Activated naive CD4-positive, alpha-beta T cell treated with anti-CD3 and anti-CD28 coated beads for 36 hours (primary cell): ENCODE measurements at places on chromosomes 6 and 20. TPM values are rescaled to one million over a fixed set of nuclear protein-coding genes. Genes with fewer than 3 reads are reported as not detected.

DNA sequence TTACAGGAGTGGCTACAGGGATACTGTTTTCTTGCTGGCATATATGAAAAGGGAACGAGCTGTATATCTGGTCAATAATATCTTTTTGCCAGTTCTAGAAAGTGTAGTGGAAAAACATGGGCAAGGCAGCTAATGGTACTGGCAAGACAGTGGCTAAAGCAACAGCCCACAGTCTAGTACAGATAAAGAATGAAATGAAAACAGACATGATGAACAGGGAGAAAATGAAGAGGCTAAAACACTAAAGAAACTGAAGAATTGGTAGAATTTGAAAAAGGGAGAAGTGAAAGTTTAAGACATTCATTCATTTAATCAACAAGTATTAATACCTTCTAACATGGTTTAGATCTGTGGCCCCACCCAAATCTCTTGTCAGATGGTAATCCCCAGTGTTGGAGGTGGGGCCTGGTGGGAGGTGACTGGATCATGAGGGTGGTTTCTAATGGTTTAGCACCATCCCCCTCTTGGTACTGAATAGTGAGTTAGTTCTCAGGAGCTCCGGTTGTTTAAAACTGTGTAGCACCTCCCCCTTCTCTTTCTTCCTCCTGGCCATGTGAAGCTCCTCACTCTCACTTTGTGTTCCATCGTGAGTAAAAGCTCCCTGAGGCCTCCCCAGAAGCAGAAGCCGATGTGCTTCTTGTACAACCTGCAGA, 18.1 kb downstream of the FAM184A start:
- no peak for DNase-seq

COL19A1 gene
- 0.26 TPM for total RNA-seq

DNA sequence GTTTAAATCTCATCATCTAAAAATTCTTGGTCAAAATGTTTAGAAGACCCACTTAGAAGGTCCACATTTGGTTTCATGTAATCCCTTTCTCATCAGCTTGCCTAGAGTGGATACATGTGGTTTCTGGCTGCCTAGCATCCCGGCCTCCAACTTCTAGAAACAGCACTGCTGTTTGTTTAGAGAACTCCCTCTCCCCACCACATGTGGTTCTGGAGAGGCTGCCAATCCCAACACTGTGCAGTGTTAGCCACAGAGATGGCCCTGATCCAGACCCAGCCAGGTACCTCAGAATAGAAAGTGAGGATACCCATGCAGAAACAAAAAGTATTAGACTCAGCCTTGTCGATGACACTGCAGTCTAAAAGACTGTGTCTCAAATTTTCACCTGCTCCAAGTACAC, 241.8 kb downstream of the BCKDHB start:
- no peak for DNase-seq

DNA sequence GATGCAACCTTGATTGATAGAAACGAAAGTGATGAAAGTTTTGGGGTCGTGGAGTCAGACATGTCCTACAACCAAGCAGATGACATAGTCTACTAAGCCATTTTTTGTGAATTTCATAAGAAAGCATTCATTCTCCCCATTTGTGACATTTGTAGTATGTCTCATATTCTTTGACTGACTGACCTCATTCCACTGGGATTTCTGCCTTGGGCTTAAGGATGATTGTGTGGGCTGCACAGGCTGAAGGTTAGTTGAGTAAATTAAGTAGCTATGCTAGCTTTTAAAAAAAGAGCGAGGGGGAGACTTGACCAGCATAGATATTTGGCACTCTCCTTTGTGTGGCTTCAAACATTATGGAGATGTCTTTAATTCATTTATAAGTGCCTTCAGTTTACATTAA, 28.9 kb downstream of the STMND1 start:
- no peak for DNase-seq

IL17F gene
- 3.3 TPM for total RNA-seq

GRCh38 chr6:33272275-33273128, 627 bp downstream of the RPS18 start:
- no peak for DNase-seq

GRCh38 chr6:121143476-121143875, 190.8 kb downstream of the TBC1D32 start:
- DNase-seq = no peak

- DNase-seq = no peak
Observed at GRCh38 chr6:169592558-169592957, 109.3 kb downstream of the WDR27 start.

- peak; percentile 23 for DNase-seq
Observed at GRCh38 chr6:13357551-13358075, 29.3 kb upstream of the TBC1D7 start.

GRCh38 chr6:107244742-107245480, 129.6 kb upstream of the BEND3 start:
- DNase-seq = no peak

DNA sequence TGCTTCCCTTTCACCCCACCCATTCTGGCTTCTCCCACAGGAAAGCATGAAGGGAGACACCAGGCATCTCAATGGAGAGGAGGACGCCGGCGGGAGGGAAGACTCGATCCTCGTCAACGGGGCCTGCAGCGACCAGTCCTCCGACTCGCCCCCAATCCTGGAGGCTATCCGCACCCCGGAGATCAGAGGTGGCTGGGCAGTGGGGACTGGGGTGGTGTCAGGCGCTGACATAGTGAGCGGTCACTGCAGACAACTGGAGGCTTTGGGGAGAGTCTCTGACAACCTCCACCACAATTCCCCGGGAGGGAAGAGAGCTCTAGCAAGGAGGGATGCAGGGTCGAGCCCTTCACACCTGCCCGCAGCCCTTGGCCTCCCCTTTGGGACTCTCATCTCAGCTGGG, 18.1 kb downstream of the DNMT3B start:
- DNase-seq = no peak

DNA sequence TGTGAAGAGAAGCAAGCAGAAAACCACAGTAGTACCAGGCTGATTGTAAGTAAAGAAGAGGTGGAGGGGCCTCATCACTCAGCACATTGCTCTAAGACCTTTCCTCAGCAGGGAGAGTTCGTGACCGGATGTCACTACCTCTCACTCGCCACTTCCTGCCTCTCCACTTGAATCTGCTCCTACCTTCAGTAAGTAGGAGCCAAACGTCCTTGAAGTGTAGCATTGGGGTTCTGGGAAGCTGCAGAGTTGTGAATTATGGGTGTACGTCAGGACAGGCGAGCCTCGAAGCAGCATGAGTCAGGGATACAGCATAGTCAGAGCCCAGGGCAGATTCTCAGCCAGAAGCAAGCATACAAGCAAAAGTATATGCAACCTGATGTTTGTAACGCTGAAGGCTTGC, 224.9 kb downstream of the PHACTR1 start:
- DNase-seq = peak; percentile 27

CDC5L gene
- total RNA-seq = 17.9 TPM

GRCh38 chr20:3251806-3252205, 12.8 kb upstream of the SLC4A11 start:
- no peak for DNase-seq

BTN1A1 gene
- 0.07 TPM for total RNA-seq

DNA sequence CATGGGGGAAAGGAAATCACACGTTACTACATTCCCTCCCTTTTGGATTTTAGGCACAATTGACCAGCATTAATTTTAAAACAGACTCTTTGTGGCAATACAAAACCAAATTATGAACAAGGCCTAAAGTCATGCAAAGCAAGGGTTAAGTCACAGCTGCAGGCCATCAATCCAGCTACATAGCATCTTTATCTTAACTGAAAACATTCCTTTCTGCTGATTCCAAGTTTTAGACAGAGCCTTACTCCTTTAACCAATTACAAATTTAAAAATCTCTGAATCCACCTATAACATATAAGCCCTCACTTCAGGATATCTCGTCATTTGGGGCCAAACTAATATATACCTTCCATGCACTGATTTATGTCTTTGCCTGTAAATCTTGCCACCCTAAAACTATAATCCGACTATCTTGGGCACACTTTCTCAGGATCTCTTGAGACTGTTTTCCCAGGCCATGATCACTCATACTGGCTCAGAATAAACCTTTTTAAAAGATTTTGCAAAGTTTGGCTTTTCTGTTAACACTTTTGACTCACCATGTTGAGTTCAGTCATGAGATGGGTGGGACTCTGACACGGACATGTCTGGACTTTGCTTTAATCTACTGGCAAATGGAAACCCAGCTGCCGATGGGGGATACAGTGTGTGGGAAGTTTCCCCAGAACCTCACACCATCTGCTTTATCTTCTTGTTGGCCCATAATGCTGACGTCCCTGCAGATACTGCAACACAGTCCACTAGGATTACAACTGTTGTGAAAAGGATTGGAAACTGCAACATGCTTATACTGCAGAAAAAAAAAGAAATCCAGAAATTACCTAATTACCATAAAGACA, 757.0 kb downstream of the PTPRT start:
- no peak for DNase-seq

METTL24 gene
- total RNA-seq = not detected

- no peak for DNase-seq
Observed at GRCh38 chr6:137913996-137914529, 47.0 kb downstream of the TNFAIP3 start.

SRSF3 gene
- total RNA-seq = 269 TPM

KCNG1 gene
- 0.59 TPM for total RNA-seq
